ENCODE measurements at places on chromosomes 6 and 20. TPM values are rescaled to one million over a fixed set of nuclear protein-coding genes. Genes with fewer than 3 reads are reported as not detected.

WFDC5 gene
- not detected for total RNA-seq

OR2B3 gene
- not detected for total RNA-seq

RAD21L1 gene
- total RNA-seq: not detected

TGM3 gene
- not detected for total RNA-seq

SIRPB1 gene
- total RNA-seq: 8.3 TPM

GRCh38 chr6:168171673-168172353 is 92.8 kb upstream of the FRMD1 start:
- no peaks in the 10 kb centered on the region for H3K36me3 ChIP-seq
- no peak for DNase-seq
- no peaks in the 10 kb centered on the region for H3K4me1 ChIP-seq
- no peak overlapping the region for H3K4me3 ChIP-seq

- no peak overlapping the region for H3K27ac ChIP-seq
- no peaks in the 10 kb centered on the region for H3K27me3 ChIP-seq
- peaks cover 14% of the 10 kb centered on the region for H3K36me3 ChIP-seq
Observed at GRCh38 chr20:13487202-13487601, 151.5 kb downstream of the TASP1 start.

DNA sequence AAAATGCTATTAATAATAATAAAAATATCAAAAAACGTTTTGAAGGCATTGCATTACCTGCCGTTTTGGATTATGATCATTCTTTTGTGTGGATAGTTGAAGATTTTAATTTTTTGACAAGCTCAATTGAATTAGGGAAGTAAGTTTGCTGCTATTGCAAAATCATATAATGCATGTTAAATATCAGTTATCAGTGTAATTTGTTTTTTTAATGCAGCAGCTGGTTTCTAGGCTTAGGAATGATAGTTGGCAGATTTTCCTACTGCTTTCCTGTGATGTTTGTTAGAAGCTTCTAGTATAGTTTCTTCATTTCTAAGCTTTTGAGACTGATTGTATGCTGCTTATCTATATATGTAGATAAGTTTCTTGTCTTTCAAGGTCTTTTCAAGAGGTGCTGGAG is 99.0 kb downstream of the JARID2 start:
- no peaks in the 10 kb centered on the region for H3K27me3 ChIP-seq
- DNase-seq: no peak
- peaks cover 53% of the 10 kb centered on the region for H3K4me1 ChIP-seq
- H3K27ac ChIP-seq: no peak overlapping the region
- H3K36me3 ChIP-seq: peaks cover 6% of the 10 kb centered on the region
- H3K4me3 ChIP-seq: no peak overlapping the region

Measured in activated CD8-positive, alpha-beta memory T cell treated with anti-CD3 and anti-CD28 coated beads, Interleukin-2, amount 10 ng/mL, durations not matched to agents 7 days and 5 days (primary cell).